ENCODE measurements at places on chromosomes 11 and 22.

DNA sequence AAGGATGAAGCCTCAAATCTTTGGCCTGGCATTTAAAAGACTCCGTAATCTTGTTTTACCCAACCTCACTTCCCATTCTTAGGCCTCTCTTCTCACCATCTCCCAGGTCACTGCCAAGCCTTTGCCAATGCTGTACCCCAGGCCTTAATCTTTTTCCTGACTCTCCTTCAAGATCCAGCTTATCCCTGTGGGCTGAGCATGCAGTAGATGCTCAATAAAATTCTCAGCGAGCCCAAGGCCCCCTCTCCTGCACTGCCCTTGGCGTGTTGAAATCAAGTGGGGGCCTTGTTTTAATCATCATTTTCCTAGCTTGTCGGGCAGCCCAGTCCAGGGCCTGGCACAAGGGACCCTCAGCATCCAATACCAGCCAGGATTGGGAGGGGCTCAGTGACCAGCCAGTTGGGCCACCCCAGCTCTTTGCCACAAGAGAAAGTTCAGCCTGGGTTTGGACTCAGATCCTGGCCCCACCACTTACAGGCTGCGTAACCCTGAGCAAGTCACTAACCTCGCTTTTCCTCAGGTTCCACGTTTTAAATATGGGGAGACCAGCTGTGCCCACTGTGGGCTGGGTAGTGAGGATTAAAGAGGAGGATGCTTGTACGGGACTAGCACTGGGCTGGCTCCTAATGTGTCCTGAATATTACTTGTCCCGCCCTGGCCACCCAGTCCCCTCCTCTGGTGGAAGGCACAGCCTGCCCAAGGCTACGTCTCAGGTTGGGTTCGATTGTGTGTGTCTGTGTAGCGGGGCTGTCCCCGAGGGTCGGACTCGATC lies 943 bp upstream of the YWHAH start:
- no peak for DNase-seq

GRCh38 chr22:33969045-33969444 lies 48.8 kb upstream of the LARGE1 start:
- DNase-seq = no peak

GRCh38 chr22:18103527-18104269 lies 6.9 kb upstream of the TUBA8 start:
- no peak for DNase-seq

GRCh38 chr11:33869481-33870422 lies 22.1 kb downstream of the LMO2 start:
- no peak for DNase-seq

DNA sequence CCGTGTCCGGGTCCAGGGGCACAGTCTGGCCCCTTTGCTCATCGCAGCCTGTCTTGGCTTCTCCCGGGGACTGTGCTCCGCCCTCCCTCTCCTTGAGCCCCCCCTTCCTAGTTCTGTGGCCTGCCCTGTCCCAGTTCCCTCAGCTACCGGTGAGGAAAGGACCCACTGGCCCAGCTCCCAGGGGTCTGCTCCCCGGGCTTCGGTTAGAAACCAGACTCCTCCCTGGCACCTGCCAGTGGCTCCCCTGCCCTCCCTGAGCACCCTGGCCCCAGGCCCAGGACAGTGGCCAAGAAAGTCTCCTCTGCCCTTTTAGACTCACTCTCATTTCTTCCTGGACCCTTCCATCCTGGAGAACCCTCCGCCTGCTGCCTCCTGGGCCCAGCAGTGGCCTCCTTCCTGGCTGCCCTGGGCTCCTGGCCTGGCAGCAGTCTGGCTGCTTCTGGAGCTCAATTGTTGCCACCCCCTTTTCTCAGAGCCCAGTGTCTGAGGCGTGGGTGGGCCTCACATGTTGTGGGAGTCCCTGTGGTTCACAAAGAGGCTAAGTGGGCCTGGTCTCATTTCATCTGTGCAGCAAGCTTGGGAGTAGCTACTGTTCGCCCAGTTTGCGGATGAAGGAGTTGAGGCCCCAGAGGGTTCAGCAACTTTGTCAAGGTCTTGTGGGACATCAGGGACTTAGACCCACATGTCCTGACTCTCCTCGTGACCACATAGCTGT lies 12.6 kb downstream of the PRDM11 start:
- no peak for DNase-seq

DNA sequence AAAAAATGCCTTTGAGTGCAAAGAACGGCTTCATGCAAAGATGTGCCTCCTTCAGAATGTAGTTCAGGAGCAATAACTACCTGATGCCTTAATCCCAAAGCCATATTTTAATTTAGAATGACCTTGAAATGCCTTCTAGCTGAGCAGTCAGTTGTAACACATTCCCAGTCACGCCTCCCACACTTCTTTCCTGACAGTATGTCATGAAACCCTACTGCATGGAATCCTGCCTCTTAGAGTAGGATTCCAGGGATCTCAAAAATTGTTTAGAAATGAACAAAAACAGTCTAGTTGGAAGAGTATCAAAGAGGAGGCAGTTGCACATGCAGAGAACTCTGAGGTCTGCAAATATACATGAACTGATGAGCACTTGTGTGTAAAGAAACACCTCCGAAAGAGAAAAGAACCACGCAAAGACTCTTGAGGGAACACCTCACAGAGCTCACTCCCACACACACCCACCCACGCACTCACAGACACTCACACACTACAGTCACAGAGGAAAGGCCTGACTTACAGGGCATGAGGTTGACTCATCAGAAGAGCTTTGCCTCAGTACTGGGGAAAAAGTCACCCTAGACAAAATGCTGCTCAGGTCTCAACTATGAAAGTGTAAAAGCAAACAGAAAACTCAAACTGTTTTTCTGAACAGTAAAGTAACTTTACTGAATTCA lies 77.4 kb downstream of the GGTLC2 start:
- DNase-seq = peak; percentile 60

GRCh38 chr22:44335903-44336803 lies 23.4 kb upstream of the SHISAL1 start:
- DNase-seq = peak; percentile 4

DNA sequence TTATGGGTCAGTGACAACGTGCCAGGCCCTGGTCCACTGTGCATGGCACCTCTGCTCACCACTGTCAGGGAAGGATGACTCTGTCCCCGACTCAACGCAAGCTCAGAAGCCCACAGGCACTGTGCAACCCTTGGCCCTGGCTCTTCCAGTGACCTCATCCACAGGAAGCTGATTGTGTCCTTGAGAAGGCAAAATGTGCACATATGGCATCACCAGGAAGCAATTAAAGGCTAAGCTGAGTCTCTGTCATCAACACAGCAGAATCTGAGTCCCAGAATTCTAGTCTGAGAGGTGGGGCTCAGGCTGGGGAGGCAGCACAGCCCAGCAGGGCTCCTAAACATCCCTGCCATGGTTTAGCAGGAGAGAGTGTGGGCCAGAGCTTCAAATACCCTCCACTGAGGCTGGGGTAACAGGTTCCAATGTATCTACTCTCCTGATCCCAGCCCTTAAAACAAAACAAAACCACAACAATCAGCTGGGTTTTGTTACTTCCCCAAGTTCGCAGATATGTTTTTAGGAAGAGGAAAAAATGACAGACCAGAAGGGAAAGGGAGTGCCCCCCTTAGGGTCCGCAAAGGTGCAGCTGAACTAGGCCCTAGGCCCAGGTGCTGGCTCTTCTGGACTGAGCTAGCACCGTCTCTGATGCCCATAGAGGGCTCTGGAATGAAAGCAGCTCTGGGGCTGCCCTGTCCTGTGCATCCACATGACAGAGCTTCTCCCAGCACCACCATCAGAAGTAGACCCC lies 33.5 kb upstream of the GNAZ start:
- DNase-seq = no peak

DNA sequence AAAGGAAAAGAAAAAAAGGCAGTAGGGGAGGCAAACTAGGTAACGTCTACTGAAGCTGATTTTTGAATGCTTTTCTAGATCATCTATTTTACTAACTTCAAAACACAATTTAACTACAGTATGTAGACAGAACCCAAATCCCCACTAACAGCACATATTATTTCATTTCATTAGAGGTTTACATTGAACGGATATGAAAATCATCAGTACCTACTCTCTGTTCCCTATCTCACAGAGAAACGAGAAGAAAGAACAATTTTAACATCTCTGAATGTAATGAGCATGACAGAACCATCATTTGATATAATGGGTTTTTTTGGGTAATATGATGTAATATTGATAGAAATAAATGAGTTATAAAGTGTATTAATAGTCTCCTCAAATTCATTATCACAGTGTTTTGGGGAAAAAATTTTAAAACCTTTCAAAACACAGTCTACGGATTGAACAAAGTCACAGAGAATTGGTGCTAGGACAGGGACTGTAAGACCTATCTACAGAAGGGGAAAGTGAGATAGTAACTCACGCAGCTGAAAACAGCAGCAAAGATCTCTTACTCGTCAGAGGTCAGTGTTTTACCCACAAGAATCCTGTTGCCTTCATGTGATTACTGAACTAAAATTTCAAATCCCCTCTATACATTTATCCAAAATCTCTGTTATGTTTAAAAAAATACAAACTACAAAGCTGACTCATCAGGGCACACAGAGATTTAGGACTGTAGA lies 77.3 kb downstream of the ZBTB44 start:
- DNase-seq = no peak

- no peak for DNase-seq
Measured at GRCh38 chr11:105181521-105181920, 42.0 kb upstream of the CARD18 start.

- no peak for DNase-seq
Measured at GRCh38 chr11:64784813-64785581, 6.7 kb upstream of the SF1 start.

- DNase-seq = no peak
Measured at GRCh38 chr11:67307545-67308001, 4.2 kb downstream of the SSH3 start.

GRCh38 chr11:113392236-113392921 lies 4.8 kb downstream of the ANKK1 start:
- no peak for DNase-seq

DNA sequence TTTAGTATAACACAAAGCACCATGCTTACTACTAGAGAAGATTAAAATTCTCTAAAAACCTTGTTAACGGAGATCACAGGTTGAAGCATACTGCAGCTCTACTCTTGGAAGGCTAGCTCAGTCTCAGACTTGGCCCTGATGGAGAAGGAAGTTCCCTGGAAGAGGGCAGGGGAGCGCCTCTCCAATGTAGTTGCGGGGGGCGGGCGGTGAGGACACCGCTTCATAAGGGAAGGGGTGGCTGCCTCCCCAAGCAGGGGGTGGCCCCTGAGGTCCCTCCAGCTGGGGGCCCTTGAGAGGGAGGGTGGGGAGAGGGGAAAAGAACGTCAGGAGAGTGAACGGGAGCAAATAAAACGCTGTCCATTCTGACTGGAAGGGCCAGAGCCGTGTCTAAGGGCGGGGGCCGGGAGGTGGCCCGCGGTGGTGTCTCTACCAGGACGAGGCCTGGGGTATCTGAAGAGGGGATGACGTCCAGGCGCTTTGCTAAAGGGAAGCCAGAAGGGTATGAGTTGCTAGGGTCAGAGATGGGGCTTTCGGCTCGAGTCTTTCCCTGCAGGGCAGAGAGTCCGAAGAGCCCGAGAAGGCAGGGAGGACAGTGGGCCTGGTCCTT lies 553 bp upstream of the USP47 start:
- no peak for DNase-seq

DNA sequence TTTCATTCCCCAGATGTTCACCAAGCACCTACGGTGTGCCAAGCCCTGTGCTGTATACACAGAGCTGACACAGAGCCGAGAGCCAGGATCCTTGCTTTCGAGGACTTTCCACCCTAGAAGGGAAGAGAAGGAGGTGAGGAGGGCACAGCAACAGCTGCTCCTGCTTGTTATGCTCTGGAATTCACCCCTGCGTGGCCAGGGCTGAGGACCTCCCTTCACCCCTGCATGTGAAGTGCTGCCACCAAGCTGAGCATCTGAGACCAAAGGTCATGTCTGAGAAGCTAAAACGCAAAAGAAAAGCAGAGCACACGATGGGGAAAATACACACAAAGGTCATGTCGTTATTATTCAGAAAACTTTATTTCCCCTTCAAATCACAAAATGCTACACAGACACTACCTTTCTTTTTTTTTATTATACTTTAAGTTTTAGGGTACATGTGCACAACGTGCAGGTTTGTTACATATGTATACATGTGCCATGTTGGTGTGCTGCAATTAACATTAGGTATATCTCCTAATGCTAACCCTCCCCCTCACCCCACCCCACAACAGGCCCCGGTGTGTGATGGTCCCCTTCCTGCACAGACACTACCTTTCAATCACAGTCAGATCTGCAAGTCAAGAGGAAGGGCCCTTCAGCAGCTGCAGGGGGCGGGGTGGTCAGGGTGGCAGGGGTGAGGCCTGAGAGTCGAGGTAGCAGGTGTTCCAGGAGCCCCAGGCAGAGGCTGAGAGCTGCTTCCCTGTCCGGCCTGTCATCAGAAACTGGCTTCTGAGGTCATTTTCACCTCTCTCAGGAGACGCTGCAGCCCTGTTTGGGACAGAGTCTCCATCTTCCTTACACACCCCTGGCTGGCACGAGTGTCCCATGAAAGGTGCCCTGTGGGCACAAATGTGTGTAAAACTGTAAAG lies 40.1 kb upstream of the PRR5 start:
- DNase-seq = no peak

DNA sequence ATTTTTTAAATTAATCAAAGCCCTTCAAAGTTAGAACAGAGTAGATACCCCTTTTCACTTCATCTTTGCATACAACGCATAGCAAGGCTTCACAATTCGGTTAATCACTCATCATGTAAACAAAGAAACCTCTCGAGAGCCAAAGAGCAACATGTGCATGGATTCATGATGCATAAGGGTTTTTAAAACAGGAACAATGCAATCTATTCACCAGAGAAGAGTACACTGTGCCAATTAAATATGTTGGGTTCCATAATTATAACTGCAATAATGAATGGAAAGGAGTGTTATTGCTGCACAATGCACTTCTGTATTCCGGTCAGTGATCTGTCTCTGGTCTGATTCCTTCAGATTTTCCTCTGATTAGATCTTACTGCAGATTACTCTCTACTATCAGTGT lies 45.3 kb downstream of the CADM1 start:
- no peak for DNase-seq

DNA sequence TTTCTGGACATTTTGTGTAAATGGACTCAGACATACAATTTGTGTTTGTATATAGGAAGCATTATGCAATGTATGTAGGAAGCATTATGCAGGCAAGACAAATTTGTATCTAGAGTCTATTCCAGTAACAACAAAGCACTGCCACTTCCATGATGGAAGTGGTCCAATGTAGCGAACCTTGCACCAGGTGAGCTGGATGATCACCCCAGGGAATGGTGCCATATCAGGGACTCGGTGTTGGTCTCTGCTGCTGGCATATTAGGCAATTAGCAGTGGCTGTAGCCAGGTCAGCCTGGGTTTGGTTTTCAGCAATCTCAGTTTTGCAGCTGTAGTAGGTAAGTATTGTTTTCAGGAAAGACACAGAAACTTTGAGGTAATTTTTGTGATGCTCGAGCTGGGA lies 12.8 kb downstream of the ZFP91 start:
- DNase-seq = no peak

DNA sequence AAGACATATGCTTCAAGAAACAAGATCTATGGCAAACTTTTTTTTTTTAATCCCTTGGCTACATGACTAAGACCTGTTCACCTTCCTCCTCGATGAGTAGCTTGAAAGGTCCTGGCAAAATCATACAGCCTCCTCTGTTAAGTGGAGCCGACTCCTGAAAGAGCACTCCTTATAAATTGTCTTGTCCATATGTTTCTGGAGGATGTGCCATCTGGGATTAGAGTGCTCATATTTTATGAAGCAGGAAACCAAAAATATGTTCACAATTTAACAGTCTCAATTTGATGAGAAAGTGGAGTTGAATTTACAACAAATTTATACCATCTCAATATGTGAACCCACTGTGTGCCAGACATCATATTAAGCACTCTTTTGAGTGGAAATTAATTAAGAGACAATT lies 912.1 kb upstream of the FAT3 start:
- DNase-seq = no peak

- DNase-seq = no peak
Measured at GRCh38 chr11:119908573-119908904, 179.5 kb upstream of the NECTIN1 start.

- no peak for DNase-seq
Measured at GRCh38 chr11:91902312-91902711, 322.3 kb upstream of the FAT3 start.

Measured in stimulated activated CD4-positive, alpha-beta T cell treated with anti-CD3 and anti-CD28 coated beads, Interleukin-12 subunit alpha, Interleukin-12 subunit beta, amount 100 ng/mL, for 24 hours (primary cell).